Left forelimb (tissue), 1 donor: ENCODE measurements at places on chromosomes 5 and 9.

- no peak for DNase-seq
Measured at GRCh38 chr5:16754601-16755000, 137.8 kb upstream of the RETREG1 start.

GRCh38 chr9:125829743-125830142, 82.6 kb downstream of the PBX3 start:
- no peak for DNase-seq

- DNase-seq = no peak
Measured at GRCh38 chr5:1026700-1027621, 18.4 kb downstream of the NKD2 start.

- DNase-seq = no peak
Measured at GRCh38 chr9:113570749-113571711, 107.5 kb downstream of the RGS3 start.

DNA sequence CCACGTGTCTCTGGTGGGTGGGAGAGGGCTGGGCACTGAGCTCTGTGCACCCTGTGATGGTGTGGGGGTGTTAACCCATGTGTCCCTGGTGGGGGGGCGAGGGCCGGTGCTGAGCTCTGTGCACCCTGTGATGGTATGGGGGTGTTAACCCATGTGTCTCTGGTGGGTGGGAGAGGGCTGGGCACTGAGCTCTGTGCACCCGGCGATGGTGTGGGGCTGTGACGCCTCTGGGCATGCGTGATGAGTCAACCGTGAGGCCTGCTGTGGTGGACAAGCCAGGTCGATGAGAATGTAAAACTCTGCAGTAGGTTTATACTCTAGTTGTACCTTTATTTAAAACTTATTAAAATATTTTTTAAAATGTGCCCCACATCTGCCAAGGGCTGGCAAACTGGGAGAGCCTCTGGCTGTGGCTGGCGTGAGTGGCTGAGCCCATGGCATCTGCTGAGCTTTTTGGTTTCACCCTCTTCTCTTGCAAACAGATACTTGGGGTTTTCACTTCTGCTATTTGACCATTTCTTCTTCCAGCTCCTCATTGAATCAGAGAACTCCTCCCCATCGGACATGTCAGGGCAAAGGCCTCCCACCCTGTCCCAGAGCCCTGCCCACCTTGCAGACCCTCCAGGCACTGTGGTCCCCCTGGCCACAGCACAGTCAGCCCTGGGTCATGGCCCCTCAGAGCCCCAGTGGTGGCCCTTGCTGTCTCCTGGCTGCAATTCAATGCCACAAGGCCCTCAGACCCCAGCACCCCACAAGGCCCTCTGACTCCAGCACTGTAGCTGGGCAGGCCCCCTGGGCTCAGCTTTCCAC, 18.5 kb upstream of the EXOC3 start:
- no peak for DNase-seq

GRCh38 chr9:91154686-91155085, 207.0 kb downstream of the AUH start:
- no peak for DNase-seq
